Brain (organoid and tissue), 16 donors: ENCODE measurements at places on chromosomes 4 and X.
A peak's percentile ranks its signal among the peaks of the same experiment; 100 is the strongest.

DNA sequence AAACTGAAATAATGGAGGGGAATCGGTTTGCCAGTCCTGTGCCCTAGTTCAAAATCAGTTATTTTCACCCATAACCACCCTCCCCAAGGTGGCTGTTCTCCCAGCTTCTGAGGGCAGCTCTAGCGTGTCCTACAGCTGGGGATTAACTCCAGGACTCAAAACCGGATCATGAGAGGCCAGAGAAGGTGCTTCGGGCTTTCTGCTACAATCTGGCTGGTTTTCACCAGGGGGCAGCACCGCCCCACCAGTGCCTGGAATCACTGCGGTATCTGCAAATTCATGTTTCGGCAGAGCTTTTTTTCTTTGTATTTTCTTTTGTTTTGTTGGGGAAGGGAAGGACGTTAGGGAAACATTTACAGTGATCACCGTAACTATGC lies 28.4 kb downstream of the PDHA1 start:
- DNase-seq: peak; percentile 85

- peak; percentile 21 for DNase-seq
Measured at GRCh38 chr4:11720292-11720691, 291.6 kb upstream of the HS3ST1 start.

DNA sequence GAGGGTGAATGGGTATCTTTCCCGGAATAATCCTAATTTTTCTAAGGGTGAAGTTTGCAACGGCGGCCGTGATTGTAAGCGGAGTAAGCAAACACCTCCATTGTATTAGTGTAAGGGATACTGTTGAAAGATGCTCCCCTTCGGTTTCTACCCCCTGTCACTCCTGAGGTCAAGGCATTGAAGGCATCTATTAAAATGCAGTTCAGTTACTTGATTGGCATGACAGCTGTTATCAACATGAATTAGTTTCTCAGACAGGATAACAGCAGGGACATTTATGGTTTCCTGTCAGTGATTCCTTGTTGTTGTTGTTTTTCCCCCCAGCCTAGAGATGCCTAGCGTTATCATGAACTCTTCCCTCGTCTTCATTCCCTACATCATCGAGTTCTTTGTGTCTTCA lies 552 bp downstream of the SLC25A14 start:
- no peak for DNase-seq

DNA sequence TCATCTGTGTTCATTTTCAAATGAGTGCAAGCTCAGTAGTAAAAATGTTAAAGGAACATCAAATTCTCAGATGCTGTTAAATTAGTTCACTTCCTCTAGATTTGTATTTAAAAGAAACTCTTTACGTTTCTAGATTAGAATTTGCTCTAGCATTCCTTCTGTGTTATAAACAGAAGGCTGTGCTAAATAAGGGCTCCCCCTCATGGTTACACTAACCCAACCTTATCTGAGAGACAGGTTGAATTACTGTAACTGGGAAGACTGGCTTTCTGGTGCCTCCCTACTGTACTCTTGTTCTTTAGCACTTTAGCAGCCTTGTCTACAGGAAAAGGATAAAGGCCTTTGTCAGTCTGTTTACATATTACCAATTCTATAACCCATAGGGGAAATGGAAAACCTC lies 56.8 kb downstream of the RXFP1 start:
- DNase-seq: no peak

DNA sequence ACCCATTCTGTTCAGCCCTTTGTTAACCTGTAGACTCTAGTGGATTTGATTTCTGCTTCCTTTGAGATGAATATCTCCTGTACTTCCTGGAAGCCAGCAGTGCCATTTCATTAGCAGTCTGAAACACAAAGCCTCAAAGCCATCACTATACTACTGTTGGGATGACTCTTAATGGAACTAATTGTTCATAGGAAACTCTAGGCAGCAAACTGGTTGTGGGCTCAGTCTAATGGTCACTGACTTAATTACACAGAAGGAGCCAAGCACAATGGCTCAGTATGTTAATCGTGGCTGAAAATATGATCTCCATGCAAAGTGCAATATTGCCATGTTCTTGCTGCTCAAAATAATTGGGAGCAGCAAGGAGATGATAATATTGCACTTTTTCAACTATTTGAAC lies 262.3 kb downstream of the ARHGAP24 start:
- DNase-seq: no peak
